HFF-Myc (cell line): ENCODE measurements at places on chromosomes 5 and 9.
A peak's percentile ranks its signal among the peaks of the same experiment; 100 is the strongest.

DNA sequence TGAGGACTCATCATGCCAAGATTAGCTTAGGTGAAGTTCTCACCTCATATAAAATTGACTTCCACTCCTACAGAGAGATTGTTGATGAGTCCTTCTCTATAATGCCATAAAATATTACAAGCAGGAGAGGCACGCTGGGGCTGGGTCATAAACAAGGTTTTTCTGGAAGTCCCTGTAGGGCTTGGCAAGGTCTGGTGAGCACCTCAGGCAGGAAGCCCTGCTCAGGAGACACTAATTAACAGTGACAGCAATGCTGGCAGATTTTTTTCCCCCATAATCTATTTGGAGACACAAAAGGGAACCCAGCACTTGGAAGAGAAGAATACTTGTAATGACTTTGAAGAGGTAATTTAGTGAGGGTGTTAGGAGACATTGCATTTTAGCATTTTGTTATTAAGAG is 118.7 kb downstream of the DIRAS2 start:
- DNase-seq, result no peak

DNA sequence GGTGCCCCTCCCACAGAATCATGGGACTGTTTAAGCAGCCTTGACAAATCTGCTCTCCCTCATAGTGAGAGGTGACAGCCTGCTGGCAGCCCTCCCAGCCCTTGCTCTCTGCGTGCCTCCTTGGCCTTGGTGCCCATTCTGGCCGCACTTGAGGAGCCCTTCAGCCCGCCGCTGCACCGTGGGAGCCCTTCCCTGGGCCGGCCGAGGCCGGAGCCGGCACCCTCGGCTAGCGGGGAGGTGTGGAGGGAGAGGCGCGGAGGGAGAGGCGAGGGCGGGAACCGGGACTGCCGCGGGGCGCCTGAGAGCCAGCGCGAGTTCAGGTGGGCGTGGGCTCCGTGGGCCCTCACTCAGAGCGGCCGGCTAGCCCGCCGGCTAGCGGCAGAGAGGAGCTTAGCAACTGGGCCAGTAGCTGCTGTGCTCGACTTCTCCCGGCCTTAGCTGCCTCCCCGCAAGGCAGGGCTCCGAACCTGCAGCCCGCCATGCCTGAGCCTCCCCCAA is 125.9 kb upstream of the MYO10 start:
- DNase-seq, result no peak

GRCh38 chr5:88681211-88681803 is 201.7 kb downstream of the MEF2C start:
- no peak for DNase-seq

- DNase-seq, result no peak
Measured at GRCh38 chr9:73170185-73170957, 18.7 kb downstream of the ANXA1 start.

GRCh38 chr9:92501671-92502393 is 19.5 kb upstream of the ASPN start:
- DNase-seq, result no peak

- peak; percentile 38 for DNase-seq
Measured at GRCh38 chr9:89278997-89279739, 31.8 kb upstream of the CKS2 start.

DNA sequence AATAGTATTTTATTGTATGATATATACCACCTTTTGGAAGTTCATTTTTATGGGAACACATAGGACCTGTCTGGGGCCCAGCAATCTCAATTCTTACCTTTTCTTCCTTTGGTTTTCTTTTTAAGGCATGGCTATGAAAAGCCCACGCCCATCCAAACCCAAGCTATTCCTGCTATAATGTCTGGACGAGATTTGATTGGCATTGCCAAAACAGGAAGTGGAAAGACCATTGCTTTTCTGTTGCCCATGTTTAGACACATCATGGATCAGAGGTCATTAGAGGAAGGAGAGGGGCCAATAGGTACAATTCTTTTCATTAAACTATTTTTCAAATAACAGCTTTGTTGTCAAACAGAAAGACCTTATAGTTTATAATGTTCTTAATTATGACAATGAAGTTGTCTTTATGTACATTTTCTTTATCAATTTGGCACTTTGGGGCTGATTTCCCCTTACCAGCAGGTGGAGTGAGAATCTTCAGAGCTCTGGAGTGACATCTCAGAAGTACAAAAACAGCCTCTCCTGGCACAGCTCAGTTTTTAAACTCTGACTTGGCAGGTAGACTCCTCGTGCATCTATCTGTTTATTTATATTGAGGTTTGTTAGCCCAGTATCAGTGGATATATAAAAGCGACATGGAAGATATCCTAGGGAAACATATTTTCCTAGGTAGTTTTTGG is 25.8 kb downstream of the DDX46 start:
- DNase-seq, result no peak

- no peak for DNase-seq
Measured at GRCh38 chr5:135038813-135039270, 4.8 kb upstream of the PITX1 start.

DNA sequence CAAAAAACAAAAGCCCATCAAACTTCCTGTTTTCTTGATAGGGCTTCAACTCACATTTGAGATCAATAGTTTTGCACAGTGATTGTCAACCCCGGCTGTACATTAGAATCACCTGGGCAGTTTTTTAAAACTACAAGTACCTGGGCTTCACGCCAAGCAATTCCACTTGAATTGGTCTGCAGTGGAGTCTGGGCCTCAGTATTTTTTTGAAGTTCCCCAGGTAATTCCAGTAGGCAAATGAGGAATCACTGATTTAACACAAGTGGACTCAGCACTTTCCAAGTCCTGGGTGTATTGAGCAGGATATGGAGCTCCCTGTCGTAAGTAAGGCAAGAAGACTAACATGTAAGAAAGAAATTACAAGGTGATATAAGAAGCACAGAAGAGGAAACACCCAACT is 14.8 kb upstream of the SMIM15 start:
- no peak for DNase-seq

GRCh38 chr5:5159282-5160103 is 19.4 kb downstream of the ADAMTS16 start:
- DNase-seq, result no peak

GRCh38 chr9:133597316-133597957 is 11.8 kb downstream of the FAM163B start:
- no peak for DNase-seq

- DNase-seq, result no peak
Measured at GRCh38 chr5:151624476-151624875, 33.3 kb upstream of the FAT2 start.

GRCh38 chr5:111697215-111697614 is 59.8 kb downstream of the NREP start:
- DNase-seq, result no peak

GRCh38 chr5:128826275-128826674 is 139.0 kb upstream of the SLC27A6 start:
- DNase-seq, result peak; percentile 20

- DNase-seq, result no peak
Measured at GRCh38 chr5:133234911-133235310, 183.1 kb downstream of the HSPA4 start.

GRCh38 chr5:73390972-73391371 is 57.6 kb downstream of the FOXD1 start:
- no peak for DNase-seq

DNA sequence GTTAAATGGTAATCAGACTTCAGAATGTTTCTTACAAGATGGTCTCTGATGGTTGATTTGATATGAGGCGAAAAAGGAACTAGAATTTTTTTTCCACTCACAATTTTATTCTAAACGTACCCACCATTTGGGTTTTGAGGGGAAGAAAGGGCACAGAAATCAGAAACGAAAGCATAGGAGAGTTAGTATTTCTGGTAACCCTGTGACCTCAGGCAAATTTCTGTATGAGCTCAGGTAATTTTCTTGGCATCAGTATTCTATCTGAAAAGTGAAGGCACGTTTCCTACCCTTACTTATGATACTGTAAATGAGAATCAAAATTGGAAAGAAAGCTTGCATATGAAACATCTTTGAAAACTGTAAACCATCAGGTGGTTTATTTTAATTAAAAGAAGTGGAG is 26.5 kb downstream of the TMEFF1 start:
- no peak for DNase-seq

DNA sequence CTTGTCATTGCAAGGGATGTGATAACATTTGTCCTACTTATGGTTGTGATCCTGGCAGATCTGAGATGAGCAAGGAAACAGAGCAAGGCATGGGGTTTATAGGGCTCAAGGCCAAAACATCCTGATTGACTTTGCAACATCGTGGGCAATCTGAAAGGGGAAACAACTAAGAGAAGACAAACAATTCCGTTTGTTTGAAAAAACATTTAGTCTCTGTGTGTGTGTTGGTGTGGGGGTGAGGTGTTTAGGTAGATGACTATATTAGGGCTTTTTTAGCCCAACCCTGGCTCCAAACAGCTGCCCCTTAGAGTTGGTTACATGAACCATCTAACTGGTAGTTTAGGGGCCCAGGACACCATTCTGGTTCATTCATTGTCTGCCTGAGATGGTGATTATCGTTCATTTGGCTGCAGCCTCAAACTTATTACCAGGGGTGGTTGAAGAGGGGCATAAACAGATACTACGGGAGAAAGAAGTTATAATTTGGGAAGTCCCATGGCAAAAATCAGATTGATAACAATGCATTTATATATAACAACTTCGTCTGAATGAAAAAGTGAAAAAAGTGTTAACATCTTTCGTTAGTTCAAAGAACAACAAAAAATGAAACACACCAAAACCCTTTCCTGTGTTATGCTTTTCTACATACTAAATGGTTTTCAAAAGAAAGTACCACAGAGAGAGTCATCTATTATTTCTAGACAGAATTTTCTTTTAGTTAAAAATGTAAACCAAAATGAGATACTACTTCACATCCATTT is 5.7 kb downstream of the FYB1 start:
- no peak for DNase-seq

GRCh38 chr5:173963867-173964441 is 25.0 kb upstream of the C5orf47 start:
- DNase-seq, result no peak

GRCh38 chr5:179616002-179616594 is 7.4 kb downstream of the HNRNPH1 start:
- DNase-seq, result no peak

GRCh38 chr5:118371973-118372831 is 616.1 kb downstream of the DTWD2 start:
- DNase-seq, result no peak

DNA sequence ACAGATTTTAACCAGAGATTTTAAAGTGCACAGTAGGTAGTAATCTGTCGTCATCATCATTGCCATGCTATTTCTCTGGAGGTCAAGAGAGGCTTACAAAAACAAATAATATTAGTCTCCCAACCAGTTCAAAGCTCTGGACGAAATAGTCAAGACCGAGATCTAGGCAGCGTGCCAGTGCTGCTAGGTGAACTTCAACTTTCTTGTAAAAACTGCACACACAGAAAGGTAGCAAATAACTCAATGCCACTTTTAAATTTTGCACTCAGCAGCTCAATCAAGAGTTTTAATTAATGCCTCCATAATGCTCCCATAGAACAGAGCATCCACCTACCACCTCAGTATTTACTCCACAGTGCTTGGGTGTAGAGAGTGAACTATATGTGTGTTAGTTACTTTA is 656.8 kb downstream of the IRX1 start:
- DNase-seq, result no peak

GRCh38 chr9:136853596-136854112 is 1.5 kb downstream of the MAMDC4 start:
- DNase-seq, result no peak

DNA sequence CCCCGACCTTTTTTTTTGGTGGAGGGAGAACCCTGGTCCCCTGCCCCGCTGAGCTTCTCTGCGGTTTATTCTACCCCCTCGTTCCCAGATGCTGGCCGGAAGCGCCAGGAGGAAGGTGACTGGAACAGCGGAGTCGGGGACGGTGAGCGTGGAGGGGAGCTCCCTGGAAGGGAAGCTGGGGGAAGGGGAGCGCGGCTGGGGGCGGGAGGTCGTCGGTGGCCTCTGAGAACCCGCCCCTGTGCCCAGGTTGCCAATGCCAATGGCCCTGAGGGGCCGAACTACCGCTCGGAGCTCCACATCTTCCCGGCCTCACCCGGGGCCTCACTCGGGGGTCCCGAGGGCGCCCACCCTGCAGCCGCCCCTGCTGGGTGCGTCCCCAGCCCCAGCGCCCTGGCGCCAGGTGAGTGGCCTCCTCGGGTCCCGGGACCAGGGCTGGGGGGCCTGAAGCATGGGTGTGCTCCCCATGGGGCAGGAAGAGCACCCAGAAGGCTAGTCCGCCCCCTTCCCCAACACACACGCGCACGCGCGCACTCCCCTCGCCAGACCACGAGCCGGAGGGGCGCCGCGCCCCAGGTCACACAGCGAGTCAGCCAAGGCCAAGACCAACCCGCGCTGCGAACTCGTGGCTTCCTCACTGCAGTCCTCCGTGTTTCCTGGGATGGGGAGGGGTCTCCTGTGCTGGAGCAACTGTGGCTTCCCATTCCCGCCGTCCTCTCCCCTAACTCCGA is 10.6 kb downstream of the MYOZ3 start:
- no peak for DNase-seq

- no peak for DNase-seq
Measured at GRCh38 chr5:80284720-80285119, 28.9 kb upstream of the SERINC5 start.

- DNase-seq, result no peak
Measured at GRCh38 chr5:30197662-30198061, 995.8 kb upstream of the CDH6 start.
